Right atrium auricular region (tissue), 2 donors: ENCODE measurements at places on chromosomes 13 and 19.

GRCh38 chr13:37680137-37680536 lies 81.6 kb upstream of the POSTN start:
- no peak for DNase-seq

- no peak for DNase-seq
Measured at GRCh38 chr19:995051-995827, 5.0 kb upstream of the GRIN3B start.

DNA sequence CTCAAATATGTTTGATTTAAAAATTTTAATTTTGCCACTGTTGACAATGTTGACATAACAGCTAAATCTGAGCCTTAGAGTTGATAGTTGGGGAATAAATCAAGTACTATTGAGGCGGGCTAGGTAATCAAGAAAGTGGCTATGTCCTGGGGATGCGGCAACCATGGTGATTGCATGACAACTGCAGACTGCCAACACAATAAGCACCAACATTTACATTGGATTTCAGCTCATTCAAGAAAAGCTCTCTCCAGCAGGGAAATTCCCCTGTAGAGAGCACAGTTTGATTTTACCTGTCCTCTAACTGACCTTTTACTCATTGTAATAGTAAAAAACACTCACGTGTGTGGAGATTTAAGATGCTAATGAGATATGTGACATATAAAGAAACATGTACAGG lies 63.1 kb downstream of the ZNF100 start:
- DNase-seq = no peak

- DNase-seq = no peak
Measured at GRCh38 chr13:100495455-100495854, 93.1 kb downstream of the GGACT start.

DNA sequence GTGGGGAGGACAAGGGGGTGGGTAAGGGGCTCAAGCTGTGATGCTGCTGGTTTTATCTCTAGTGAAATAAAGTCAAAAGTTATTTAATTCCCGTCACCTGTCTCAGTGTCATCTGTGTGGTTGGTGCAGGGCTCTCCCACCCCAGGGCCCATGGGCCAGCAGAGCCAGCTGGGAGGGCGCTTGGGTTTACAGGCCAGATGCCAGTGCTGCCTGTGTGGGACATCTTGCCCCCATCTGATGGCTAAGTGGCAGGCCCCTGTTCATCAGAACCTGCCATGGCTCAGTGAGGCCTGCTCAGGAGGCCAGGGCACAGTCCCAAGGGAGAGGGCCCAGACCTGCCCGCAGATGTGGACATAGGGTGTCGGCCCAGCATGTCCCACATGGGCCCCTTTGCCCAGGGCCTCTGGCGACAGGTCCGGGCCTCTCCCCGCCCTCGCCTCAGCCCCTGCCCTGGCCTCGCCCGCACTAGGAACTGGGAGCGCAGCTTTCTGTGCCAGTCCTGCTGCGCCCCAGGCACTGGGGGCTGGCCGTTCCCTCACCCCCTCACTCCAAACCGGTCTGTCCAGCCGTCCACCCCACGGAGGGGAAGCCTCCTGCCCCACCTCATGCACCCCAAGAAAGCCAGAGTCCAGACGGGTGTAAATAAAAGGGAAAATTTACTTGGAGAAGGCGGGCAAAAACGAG lies 5.3 kb downstream of the ZNF296 start:
- DNase-seq = no peak

DNA sequence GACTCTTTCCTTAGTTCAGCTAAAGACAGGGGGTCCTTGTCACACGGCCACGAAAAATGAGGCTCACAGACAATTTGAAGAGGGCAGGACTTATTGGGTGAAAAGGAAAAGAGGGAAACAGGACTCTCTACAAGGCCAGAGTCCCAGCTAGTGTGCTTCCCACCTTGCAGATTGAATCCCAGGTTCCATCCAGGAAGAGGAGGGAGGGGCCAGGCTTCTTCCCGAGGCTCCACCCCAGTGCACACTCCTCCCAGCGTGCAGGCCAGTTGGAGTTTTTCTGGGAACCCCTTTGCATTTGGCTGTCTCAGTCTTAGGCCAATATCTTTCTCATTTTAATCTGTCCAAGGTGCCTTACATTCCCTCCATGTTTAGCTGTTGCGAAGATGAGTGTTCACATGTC lies 106.8 kb downstream of the DNAJC3 start:
- DNase-seq = no peak

DNA sequence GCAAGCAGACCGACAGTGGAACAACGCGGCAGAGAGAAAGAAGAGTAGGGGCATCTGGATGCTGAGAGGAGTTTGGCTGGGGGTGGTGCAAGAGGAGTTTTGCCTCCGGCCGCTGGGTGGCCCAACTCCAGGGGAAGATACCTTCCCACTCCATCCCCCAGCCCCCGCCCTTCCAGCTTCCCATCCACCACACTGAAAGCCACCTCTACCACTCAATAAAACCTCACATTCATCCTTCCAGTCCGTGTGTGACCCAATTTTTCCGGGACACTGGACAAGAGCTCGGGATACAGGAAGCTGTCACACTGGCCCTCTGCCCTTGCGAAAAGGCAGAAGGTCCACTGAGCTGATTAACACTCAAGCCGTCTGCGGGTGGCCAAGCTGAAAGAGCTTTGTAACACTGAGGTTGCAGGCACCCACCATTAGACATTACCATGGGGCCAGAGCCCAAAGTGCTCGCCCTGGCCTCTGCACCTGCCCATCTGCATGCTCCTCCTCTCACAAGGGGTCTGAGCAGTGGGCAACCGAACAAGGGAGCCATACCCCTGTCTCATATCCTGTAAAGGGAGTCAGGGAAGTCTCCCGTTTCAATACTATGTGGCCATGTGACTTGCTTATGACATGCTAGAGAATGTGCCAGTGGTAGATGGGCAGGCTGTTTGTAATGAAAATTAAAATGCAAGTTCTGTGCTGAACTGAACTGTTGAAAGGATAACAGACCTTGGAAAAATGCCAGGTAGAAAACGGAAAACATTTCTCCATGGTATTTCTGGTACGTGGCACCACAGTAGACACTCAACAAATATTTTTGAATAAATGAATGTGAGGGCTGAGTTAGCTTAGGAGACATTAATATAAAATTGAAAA lies 205.1 kb upstream of the STARD13 start:
- DNase-seq = peak; percentile 64

GRCh38 chr13:20387441-20387971 lies 138.2 kb downstream of the CRYL1 start:
- DNase-seq = peak; percentile 57

DNA sequence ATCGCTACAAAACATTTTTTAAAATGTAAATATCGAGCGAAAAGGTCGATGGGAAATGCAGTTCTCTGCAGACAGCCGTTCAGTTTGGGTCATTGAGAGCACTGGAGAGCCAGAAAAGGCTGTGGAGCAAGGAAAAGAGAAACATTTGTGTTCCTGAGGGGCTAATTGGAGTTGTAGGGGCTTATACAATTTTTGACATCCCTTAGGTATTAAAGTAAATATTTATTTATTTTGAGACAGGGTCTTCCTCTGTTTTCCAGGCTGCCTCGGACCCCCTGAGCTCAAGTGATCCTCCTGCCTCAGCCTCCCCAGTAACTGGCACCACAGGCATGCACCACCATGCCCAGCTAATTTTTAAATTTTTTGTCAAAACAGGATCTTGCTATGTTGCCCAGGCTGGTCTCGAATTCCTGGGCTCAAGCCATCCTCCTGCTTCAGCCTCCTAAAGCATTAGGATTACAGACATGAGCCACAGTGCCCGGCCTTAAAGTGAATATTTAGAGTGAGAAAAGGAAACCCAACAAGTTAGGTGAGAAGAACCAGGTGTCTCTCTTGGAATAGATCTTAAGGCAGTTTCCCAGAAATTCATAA lies 825 bp upstream of the YIF1B start:
- DNase-seq = no peak

GRCh38 chr19:40609561-40610395 lies 8.6 kb downstream of the LTBP4 start:
- DNase-seq = peak; percentile 94

- DNase-seq = peak; percentile 87
Measured at GRCh38 chr19:18450931-18451836, 13.3 kb upstream of the ISYNA1 start.

DNA sequence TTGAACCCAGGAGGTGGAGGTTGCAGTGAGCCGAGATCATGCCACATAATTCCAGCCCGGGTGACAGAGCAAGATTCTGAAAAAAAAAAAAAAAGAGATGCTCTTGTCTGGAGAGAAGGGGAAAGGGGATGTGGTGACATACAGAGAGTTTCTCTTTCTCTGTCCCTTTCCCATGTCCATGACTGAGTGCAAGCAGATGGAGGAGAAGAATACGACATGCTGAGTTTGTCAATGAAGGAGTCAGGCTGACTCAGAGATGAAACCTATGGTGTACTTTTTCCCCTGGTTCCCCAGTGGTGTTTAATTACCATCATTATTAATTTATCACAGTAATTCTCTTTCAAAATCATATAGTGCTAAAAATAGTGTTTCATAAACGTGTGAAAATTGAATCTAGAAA lies 448.8 kb downstream of the FOXO1 start:
- no peak for DNase-seq

DNA sequence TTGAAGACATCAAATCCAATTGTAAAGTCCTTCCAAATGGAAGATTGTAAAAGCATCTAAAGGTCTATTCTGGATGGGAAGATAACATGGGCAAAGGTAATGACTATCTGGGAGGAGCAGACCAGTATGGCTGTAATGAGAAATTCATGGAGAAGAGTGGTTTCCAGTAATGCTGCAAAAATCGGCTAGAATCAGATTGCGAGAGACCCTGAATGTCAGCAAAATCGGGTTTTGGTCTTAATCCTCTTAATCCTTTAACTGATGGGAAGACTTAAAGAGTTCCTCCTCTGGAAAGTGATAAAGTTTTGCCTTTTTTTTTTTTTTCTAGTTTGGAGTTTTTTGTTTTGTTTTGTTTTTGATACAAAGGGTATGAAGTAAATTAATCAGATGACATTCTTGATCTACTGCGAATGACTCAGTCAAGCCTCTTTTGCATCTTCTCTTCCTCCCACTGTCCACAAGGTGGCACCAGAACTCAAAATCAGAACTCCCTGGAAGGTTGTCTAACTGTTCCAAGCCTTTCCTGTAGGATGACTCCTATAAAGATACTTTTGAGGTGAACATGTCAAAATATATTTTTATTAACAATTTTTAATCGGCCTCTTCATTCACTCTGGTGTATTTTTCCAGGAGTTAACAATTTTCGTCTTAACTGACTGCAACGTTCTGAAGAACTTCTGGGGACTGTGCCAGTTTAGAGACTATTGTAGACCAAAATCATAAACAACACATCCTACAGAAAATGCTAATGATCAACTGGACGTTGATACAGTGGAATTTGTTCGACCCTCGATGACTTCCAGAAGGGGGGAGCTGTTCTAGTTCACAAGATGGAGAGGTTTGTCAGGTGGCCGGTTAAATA lies 213.3 kb upstream of the MIR17HG start:
- DNase-seq = no peak

DNA sequence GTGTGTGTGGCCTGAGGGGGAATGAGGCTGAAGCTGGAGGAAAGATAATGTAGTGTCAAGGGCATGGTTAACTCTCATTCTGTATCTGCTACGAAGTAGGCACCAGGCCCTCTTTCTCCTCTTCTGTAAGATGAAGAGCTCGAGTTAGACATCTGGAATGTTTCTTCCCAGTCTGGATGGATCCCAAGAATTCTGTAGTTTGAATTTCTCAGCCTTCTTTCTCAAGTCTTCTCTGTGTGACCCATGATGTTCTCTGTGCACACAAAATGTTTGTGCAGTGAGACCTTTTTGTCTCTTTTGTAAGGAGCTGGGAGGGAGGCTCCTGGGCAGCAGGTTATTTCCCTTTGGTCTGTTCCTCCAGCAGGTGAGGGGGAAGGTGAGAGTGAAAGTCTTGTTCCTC lies 13.7 kb downstream of the FGF9 start:
- no peak for DNase-seq

DNA sequence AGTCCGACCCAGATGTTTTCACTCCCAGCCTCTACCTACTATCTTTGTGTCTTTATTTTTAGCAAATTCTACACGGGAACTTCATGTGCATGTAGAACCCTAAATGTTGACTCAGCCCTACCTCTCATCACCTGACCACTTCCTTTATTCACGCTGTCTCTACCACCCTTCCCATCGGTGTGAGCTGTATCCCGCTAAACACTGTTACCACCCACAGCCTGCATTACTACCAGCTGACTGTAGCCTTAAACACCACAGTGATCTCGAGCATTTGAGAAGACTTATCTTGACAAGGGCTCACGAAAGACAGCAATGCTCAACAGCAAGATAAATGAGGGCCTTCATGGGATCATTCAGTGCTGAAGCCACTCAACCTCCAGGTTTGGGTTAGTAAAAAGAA lies 15.1 kb downstream of the NCR1 start:
- no peak for DNase-seq

GRCh38 chr19:30670011-30670329 lies 297.8 kb downstream of the ZNF536 start:
- DNase-seq = no peak

DNA sequence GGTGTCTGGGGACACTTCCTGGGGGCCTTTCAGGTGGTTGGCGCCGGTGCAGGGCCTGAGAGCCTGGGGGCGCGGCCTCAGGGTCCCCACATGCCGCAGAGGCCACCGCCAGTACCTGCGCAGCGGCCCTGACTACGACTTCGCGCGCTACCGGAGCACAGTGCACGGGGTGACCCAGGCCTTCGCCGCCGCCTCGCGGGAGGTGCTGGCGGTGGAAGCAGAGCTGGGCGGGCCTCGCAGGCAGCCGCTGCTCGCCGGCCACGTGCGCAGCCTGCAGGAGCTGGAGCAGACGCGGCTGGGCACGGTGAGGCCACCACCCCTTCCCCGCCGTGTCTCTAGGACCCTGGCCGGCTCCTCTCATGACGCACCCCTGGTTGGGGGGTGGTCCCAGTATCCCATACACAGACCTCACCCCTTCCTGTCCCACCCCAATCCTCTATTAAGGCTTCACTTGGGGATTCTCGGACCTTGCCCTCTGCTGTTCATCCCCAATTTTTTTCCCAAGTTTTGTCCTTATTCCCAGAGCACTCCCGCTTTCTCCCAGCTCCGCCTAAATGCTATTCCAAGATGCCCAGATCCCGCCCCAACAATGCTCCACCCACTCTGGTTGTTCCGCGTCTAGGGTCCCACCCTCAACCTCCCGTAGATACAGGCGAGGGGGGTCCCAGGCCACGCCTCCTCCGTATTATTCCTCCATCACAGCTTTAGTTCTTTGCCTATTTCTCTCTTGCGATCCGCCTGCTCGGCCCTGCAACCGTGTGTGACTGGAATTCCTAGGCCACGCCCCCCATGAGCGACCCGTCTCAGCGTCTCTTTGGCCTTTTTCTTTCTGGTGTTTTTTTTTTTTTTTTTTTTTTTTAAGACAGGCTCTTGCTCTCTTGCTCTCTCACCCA lies 1.0 kb downstream of the REX1BD start:
- DNase-seq = peak; percentile 74
